ENCODE measurements at places on chromosomes 2 and 18.

GRCh38 chr2:30978044-30978443, 160.2 kb downstream of the GALNT14 start:
- no peak for DNase-seq

DNA sequence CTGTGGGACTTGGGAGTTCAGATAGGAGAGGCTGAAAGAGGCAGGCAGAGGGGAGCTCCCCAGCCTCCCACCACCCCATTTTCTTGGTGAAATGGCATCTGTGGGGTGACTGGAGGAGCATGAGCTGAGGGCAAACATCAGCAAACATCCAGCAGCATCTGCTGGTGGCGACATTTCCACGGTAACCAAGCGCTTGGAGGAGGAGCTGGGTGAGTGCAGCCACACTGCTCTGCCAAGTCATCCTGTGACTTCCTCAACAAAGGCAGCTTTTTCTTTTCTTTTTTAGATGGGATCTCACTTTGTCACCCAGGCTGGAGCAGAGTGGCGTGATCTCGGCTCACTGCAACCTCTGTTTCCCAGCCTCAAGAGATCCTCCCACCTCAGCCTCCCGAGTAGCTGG, 5.6 kb downstream of the TXNL4A start:
- DNase-seq, result no peak

DNA sequence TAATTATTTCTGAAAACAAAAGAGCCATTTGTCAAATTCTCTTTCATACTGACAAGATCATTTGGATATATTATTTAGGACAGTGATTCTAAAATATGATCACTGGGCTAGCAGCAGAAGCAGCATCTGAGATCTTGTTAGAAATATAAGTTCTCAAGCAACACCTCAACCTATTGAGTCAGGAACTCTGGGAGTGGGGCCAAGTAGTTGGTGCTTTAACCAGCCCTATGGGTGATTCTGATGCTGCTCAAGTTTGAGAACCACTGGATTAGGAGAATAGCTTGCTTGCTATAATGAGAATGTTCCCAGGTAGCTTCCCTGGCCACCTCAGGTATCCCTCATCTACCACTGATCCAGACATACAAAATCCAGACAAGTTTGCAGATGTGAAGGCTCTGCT, 466.9 kb upstream of the CELF4 start:
- DNase-seq, result no peak

DNA sequence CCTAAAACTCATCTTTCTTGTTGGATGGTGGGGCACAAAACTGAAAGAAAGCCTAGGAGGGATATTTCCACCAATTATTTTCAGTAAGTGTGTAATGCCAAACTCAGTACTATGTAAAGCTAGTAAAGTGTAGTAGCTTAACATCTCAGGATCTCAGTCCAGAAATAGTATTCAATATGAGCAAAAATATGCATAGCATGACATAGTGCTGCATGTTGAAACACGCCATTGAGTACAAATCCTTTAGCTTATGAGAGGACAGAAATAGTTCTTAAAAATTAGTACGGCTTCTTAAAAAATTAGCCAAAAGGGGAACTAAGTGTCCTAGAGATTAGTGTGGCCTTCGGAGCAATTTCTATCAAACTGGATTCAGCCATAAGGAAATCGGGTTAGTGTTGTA, 21.7 kb upstream of the ATL2 start:
- DNase-seq, result no peak

- DNase-seq, result no peak
Observed at GRCh38 chr18:57437402-57437765, 2.2 kb downstream of the ONECUT2 start.

- no peak for DNase-seq
Observed at GRCh38 chr2:196170606-196171247, 651 bp downstream of the STK17B start.

DNA sequence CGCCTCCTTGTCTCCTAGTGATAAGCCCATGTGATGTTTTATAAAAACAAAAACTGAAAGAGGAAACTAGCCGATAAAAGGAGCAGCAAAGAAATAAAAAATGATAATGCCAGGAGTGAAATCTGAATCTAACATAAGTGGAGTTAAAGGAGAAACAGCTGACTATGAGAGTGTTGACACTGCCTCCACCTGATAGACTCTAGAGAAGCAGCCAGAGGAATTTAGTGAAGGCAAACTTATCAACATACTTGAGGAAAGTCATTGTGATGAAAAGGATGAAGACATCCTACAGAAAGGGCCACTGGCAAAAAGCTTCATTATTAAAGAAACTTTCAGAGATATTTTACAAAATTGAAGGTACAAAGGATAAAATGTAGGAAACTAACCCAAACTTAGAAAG, 1.9 kb downstream of the M1AP start:
- DNase-seq, result no peak

DNA sequence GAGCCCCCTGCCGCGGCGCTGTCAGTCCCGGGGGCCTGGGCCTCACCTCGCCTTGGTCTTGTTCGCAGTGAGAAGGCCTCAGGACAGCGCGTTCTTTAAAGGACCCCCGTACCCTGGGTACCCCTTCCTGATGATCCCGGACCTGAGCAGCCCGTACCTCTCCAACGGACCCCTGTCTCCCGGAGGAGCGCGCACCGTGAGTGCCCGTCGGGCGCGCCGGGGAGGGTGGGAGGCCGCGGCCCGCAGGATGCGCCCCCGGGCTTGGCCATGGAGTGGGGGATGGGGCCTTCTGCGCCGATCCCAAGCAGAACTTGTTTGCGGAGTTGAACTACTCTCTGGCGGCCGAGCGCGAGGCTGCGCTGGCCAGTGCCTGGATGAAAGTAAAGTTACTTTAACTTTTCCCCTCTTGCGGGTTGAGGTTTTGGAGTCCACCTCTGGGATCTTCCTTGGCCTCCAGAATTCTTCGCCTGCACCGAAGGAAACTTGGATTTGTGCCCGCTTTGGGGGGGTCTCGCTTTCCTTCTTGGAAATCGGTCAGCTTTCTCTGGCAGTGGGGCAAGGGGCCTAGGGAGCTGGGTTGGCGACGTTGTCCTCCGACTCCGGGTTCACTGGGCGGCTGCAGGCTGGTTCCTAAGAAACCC, 1.2 kb downstream of the TCF7L1 start:
- no peak for DNase-seq

DNA sequence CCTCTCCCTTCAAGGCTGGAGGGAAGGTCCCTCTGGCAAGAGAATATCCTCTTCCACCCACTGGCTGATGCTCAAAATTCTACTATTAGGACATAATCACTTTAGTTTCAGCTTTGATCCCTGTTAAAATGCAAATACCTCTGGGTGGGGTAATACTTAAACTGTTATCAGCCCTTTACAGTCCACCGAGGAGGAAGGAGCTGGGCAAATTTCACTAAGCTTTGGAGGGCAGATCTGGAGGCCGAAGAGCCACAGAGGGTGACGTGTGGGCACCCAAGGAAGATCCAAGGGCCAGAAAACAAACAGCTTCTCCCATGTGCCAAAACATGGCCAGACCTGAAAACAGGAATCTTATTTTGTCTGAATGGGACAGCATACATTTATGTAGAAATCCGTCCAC, 74.6 kb upstream of the BCL11A start:
- DNase-seq, result no peak

DNA sequence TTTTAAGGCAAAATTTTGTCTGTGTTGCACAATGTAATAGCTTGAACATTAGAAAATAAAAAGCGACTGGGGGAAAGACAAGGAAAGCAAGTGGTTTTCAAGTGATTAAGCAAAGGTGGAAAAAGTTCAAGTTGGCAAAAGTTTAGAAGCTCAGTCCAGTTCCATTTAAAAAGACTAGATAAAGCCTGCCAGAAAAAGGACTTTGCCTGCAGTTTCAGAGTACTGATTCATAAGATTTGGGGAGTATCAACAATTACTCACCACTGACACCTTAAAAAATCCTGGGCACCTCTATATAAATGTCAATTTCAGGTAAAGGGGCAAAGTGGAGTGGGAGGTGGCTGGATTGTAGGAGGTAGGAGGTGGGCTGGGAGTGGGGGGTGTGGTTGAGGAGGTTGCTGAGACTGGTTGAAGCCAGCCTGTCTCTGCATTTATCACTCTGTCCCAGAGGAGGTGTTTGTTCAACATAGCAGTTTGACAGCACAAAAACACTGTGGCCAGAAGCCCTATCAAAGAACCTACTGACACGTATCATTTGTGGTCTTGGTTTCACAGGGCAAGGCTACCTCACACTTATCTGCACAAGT, 14.6 kb downstream of the ZEB2 start:
- DNase-seq, result no peak

DNA sequence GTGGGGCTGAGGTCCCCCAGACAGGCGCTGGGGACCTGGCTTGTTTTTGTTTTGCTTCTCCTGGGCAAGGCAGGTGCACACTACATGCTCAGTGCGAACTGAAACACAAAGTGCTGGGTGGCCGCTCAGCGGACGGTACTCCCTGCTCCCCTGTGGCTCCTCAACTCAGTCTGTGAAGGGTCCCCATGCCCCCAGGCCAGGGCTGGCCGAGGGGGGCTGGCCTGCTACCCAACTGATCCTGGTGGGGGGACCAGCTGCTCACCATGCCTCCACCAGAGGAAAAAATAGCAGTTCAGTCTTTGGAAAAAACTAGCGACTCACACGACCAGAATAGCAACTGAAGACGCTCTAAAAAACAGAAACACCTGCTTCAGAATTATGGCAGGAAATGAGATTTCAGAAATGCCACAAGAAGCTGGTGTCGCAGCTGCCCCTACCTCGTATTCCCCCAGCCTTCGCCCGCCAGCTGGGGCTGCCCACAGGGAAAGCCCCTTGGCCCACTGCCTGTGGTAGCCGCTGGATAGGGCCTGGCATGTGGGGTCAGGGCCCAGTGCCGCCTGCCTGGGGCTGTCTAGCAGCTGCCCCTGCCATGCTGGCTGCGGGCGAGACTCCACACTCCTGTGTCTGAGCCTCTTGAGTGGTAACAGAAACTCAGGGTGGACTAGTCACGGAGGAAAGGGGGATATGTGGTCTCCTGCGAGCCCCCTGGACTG, 43.7 kb downstream of the MEX3C start:
- peak; percentile 18 for DNase-seq

DNA sequence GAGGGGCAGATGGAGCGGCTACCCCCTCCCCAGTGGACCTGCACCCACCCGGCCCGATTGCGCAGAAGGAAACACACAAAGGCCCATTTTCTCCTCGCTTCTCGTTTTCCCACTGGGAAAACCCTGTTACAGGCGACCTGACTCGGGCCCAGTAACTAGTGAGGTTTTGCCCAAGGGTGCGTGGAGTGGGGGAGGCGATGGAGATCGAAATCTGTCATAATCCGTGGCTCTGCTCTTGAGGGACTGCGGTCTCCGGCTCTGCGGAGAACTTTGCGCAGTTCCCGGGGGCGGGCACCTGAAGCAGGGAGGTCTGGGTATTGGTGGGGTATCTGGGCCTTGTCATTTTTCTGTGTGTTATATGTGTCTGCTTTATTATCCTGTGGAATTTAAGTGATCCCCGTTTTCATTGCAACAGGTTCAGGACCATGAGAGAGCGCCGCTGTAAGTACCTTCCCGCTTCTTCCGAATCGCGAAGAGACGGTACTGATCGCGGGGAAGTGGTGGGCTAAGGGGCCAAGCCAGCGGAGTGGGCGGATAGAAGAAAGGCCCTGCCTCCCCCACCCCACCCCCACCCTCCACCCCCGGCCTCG, 4.0 kb upstream of the HOXD4 start:
- no peak for DNase-seq

- peak; percentile 28 for DNase-seq
Observed at GRCh38 chr18:3062798-3063680, 50.1 kb upstream of the LPIN2 start.

GRCh38 chr2:191938779-191939178, 91.9 kb upstream of the CAVIN2 start:
- no peak for DNase-seq

- no peak for DNase-seq
Observed at GRCh38 chr18:50312296-50313030, 25.0 kb upstream of the CXXC1 start.

- no peak for DNase-seq
Observed at GRCh38 chr2:223688094-223688835, 86.1 kb upstream of the SCG2 start.

DNA sequence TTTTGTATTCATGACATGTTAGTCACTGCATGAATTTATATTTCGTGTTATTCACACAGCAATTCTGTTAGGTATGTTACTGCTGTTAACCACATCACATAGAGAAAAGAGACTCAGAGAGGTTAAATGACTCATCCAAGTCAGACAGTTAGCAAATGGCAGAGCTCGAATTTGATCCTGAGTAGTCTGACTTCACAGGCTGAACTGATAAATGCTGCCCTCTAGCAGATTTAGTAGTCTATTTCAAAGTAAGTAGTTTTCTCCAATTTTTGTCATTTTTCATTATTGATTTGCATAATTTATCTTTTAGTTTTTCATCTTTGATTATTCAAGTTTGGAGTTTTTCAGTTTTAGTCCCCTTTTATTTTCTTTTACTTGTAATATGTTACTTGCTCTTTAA, 58.3 kb downstream of the WDR7 start:
- DNase-seq, result no peak

DNA sequence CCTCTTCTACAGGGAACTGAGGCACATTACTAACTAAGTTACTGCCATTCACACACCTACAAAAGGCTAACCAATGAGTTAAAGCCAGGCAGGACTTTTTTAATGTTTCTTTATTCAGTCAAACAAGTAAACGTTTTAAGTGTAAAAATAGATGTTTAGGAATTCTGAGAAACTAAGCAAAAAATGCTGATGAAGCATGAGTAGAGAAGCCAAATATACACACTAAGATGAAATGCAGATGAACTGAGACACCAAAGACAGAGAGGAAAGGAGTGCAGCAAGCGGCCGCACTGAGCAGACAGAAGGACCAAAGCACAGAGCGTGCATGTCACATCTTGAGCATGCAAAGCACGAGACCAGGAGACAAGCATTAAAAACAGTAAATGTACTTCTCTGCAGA, 17.9 kb downstream of the L3MBTL4 start:
- DNase-seq, result no peak

- no peak for DNase-seq
Observed at GRCh38 chr2:165032559-165032958, 77.2 kb upstream of the SLC38A11 start.

- no peak for DNase-seq
Observed at GRCh38 chr2:8249141-8249540, 432.7 kb upstream of the ID2 start.

DNA sequence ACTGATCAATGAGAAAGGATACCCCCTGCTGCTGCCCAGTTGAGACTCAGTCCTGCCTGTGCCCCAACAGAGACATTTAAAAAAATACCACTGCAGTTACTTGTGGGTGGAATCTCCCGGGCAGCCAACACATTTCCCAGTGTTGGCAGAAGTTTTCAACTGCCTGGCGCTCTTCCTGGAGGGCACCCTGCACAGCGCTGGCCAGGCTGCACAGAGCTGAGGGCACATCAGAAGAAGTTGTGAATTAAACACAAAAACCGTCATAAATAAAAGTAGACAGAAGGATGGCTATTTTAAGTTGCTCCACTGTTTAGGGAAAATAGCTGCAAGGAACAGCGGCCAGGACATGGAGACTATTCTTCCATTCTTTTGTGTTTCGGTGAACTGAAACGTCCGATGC, 110.2 kb upstream of the THOC1 start:
- DNase-seq, result no peak

- DNase-seq, result no peak
Observed at GRCh38 chr2:72254831-72255451, 107.3 kb upstream of the CYP26B1 start.

DNA sequence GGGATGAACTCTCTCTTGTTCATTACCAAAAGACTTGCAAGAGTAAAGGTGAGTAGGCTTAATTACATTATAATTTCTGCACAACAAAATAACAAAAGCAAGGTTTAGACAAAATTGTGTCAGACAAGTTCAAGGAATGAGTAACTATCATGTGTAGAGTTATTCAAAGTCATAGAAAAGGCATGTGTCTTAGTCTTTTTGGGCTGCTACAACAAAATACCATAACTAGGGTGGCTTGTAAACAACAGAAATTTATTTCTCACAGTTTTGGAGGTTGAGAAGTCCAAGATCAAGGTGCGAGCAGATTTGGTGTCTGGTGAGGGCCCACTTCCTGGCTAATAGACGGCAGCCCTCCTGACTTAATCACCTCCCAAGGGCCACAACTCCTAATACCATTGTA, 37.6 kb downstream of the IL1R2 start:
- DNase-seq, result no peak
